HuH-7 (cell line): ENCODE measurements at places on chromosomes 7 and 10.

DNA sequence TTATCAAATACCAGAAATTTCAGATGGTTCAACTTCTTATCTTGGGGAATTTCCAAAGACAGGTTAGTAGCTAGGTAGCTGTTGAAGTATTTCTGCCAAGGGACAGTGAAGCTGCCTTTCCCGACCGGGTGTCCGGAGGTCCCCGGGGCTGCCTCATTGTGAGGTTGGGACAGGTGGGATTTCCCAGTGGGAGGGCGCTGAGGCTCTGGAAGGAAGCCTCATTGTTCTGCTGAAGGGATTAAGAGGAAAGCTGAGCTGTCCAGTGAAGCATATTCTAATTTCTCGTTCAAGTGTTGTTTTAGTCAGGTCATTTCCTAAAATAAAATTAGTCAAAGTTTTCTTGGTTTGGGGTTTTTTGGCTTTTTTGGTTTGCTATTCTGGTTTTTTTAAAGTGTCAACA lies 244.2 kb downstream of the MGMT start:
- DNase-seq = no peak

DNA sequence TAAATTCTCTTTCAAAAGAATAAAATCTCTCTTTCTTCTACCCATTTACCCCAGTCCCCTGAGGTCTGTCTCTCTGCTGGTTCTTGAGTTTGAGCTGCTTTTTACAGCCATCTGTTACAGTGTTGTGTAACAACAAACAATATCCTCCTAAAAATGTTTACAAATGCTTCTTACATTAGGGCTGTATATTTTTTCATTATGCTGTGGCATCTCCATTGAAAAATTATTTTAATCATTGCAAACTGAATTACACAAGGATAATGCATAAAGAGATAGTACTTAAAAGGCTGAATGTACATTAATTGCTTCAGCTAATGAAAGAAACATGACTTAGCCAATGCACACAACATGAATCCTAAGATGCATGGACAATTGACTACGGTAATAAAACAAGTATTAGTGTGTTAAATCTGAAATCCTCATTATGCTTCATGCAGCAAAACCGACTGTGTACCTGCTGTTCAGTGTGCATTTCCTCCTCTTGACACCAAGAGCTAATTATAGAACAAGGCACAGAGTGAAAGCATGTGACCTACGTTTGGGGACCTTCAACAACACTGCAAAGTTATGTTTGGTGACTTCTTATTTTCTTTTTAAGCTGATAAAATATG lies 181.7 kb upstream of the RHOBTB1 start:
- no peak for DNase-seq

DNA sequence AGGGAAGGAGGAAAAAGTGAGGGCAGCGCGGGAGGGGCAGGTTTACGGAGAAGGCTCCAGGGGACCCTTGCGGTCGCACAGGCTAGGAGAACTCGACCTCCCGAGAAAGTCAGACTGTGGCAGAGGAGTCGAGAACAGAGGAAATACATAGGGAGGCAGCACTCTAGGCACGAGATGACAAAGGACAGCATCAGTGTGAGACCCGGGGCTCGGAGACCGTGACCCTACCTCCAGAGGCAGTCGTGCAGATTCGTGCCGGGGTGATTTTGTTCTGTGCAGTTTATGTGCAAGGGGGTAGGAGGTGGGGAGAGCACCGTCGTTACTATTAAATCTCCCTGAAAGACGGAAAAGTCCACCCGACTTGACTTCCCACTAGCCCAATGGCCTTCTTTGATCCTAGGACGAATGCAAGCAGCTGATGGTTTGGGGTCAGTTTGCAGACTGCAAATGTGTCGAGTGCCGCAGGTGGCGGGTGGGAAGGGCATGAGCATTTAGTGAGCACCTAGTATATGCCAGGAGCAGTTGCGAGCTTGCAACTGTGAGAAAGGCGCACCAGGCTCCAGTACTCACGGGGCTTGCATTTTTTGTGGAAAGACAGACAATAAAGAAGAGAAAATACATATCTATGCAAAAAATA lies 674 bp upstream of the OSBPL3 start:
- DNase-seq = peak; percentile 34

GRCh38 chr10:58322835-58323209 lies 12.0 kb upstream of the UBE2D1 start:
- no peak for DNase-seq

GRCh38 chr7:50783303-50783702 lies 607 bp upstream of the GRB10 start:
- DNase-seq = no peak
